ENCODE measurements at places on chromosomes 12 and 14. TPM values are rescaled to one million over a fixed set of nuclear protein-coding genes. Genes with fewer than 3 reads are reported as not detected.
A peak's percentile ranks its signal among the peaks of the same experiment; 100 is the strongest.

The RFX4 gene
- not detected for total RNA-seq

The C14orf119 gene
- 23.9 TPM for total RNA-seq

The ATP6V1D gene
- 80.4 TPM for total RNA-seq

The TAS2R10 gene
- not detected for total RNA-seq

The YAF2 gene
- total RNA-seq = 33.8 TPM

The ZC2HC1C gene
- total RNA-seq = 18.2 TPM

The PLCZ1 gene
- total RNA-seq = not detected

The NPAS3 gene
- total RNA-seq = 1.7 TPM

The DEGS2 gene
- total RNA-seq = 13.2 TPM

- no peak for DNase-seq
Measured at GRCh38 chr14:57049848-57050247, 218.9 kb downstream of the EXOC5 start.

DNA sequence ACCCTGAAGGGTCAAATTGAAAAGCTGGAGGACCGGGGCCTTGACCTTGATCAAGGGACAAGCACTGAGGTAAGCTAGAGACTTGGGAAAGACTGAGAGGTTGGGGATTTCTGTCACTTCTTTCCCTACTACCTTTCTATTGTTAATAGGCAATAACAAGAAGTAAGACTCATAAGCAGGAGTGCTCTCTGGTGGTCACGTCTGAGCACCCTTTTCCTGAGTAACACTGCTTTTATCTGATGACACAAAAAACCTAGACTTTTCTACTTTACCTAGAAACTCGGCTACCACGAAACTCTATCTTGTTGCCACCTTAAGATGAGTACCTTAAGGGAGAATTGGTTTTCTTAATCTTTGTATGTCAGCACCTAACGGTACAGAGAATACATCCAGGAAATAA is 35.5 kb upstream of the PPFIBP1 start:
- DNase-seq = no peak

DNA sequence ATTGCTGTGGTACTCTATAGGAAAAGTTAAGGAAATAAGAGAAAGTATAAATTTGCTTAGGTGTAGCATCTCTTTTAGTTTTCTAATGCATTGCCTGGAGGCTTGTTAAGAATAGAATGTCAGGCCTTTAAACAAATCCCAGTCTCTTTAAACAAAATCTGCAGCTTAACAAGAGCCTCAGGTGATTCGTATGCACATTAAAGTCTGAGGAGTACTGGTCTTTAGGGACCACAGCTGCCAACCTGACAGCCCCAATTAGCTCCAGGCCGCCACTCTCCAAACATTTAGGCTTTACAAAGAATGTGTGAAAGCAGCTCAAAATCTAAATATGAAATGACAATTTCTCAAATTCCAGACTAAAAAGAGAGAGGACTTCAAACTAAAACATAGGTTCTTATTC is 35.7 kb downstream of the PAWR start:
- no peak for DNase-seq

DNA sequence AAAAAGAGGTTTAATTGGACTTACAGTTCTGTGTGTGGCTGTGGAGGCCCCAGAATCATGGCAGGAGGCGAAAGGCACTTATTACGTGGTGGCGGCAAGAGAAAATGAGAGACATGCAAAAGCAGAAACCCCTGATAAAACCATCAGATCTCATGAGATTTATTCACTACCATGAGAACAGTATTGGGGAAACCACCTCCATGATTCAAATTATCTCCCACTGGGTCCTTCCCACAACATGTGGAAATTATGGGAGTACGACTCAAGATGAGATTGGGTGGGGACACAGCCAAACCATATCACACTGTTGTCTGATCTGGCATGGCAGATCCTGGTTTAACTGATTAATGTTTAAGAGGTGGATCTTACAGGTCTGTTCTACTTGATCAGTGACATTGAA is 5.6 kb downstream of the DDX47 start:
- no peak for DNase-seq

- no peak for DNase-seq
Measured at GRCh38 chr14:20760950-20761349, 7.3 kb upstream of the EDDM3B start.

DNA sequence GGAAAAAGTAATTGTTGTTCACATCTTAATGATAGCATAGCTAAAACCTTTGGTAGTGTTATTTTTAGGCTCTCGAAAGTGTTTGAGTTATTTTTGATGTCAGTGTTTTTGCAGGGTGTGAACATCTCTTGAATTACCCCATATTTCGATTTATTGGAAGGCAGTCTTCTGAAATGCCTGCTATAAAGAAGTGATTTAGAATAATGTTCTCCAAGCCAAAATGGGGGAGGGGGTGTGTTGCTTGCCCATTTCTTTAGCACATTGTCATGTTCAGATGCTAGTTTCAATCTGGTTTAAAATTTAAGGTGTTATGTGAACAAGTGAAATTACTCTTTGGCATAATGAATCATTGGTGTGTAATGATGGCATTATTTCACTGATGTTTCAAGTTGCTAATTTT is 110.6 kb downstream of the SYNE2 start:
- no peak for DNase-seq

DNA sequence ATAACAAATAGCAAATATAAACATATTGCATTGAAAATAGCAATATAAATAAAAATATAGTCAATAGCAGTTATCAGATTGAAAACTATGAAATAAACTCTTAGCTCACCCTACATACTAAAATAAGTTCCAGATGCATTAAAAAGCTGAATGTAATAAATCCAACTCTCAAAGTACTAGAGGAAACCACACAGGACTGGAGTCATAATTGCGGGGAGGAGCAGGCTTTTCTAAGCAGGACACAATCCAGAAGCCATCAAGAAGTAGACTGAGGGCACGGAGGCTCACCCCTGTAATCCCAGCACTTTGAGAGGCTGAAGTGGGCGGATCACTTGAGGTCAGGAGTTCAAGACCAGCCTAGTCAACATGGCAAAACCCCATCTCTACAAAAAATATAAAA is 22.2 kb downstream of the GSC start:
- DNase-seq = no peak

DNA sequence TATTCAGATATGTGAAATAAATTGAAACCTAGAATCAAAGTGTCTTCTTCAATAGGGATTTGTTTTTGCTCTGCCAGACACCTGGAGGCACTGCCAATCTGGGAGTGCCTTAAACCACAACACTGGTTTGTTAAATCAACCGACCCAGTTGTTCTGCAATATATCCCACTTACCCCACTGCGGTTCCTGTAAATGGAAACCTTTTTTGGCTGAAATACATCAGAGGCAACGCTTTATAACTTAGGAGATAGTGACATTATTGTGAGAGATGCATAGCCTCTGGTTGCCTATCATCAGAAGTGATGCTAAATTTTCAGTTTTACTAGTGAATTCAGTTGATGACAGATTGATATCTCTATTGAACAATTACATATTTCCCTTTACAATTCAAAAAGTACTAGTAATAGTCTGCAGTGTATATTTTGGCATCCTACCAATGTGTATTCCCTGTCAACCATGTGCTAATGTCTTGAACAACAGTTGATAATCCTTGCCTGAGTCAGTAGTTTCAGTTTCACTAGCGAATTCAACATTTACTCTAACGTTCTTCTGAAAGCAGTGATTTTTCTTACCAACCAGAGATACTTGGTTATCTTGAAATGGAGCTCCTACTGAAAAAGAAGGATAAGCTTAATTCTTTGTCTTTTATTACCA is 30.5 kb downstream of the PPP2R5C start:
- DNase-seq = no peak

DNA sequence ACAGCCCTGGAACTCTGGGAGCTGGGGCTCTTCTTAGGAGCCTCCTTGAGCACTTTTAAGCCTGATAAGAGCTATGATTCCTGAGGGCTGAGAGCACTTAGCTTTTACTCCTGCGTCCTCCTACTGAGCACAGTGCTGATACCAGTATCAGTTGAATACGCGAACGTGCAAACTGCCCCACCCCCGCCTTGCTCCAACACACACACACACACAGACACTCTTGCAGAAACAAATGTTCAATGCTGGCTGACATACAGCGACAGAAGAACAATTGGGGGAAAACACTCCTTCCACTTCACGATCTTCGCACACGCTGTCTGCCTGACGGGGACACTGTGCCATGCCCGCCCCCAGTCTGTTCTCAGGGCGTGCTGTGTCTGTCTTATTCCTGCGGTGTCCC is 57.2 kb upstream of the DLK1 start:
- no peak for DNase-seq

- no peak for DNase-seq
Measured at GRCh38 chr14:85280074-85280473, 249.9 kb upstream of the FLRT2 start.

DNA sequence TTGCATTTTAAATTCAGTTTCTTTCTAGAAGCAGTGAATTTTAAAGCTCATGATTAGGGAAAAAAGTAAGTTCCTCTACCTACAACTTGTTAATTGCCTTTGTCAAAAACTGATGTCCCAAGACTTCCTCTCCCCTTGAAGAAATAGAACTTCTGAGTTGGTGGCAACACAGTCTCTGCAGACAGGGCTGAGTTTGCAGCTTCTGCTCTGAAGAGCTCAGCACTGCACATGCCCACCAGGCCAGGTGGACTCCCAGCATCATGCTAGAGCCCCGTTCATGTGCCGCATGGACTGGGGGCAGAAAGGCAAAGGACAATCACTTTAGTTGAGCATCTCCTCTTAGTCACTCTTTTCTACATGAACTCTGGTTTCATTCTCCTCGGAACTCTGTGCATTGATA is 620.1 kb downstream of the VRK1 start:
- DNase-seq = no peak

DNA sequence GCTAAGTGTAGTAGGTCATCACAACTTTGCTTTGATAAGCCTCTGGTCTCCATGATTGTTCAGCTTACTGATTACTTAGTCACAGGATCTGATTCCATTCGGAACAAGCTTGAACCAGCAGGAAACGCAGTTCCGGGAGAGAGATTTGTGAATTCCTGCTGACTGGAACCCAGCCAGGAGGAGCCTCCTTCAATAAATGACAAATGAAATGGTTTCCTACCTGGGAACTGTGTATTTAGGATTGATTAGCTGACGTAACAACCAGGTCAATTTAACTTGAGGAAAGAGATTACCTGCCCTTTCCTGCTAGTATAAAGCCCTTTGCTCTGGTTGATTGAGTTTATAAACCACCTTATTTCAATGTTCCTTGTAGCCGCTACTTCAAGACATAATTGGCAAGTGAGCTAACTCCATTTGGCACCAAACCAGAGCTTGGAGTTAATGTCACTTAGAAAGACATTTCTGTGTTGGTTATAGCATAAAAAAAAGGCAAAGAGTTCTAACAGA is 35.1 kb upstream of the KCNH3 start:
- no peak for DNase-seq

GRCh38 chr14:29759521-29760340 is 167.9 kb downstream of the PRKD1 start:
- no peak for DNase-seq

GRCh38 chr14:90678420-90678819 is 137.8 kb downstream of the TTC7B start:
- DNase-seq = no peak

DNA sequence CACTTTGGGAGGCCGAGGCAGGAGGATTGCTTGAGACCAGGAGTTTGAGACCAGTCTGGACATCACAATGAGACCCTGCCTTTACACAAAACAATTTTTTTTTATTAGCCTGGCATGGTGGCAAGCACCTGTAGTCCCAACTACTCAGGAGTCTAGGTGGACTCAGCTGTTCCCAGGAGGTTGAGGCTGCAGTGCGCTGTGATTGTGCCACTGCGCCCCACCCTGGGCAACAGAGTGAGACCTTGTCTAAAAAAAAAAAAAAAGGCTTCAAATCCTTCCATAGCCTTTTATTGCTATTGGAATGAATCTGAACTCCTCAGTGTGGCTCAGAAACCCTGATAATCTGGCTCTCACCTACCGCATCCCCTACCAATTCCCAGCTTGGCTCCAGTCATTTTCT is 26.1 kb downstream of the AK7 start:
- DNase-seq = no peak

- DNase-seq = no peak
Measured at GRCh38 chr14:28656704-28657255, 109.8 kb upstream of the FOXG1 start.

GRCh38 chr14:106511006-106511799 is 984.8 kb downstream of the TMEM121 start:
- DNase-seq = peak; percentile 70

DNA sequence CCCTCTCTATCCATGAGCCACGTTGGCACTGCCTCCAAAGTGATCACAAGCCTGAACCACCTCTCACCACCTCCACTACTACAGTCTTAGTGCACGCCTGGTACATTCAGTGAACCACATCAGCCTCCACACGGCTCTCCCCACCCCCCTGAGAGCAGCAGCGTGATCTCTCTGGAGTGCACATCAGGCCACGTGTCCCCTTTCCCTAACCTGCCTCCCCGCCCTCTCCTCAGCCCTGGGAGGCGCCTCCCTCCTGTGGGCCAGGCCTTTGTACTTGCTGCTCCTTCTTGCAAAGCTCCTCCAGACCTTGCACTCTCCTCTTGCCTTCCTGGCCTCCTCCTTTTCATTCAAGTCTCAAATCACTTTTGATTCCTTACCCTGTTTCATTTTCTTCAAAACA is 49.8 kb downstream of the SLC6A12 start:
- no peak for DNase-seq

DNA sequence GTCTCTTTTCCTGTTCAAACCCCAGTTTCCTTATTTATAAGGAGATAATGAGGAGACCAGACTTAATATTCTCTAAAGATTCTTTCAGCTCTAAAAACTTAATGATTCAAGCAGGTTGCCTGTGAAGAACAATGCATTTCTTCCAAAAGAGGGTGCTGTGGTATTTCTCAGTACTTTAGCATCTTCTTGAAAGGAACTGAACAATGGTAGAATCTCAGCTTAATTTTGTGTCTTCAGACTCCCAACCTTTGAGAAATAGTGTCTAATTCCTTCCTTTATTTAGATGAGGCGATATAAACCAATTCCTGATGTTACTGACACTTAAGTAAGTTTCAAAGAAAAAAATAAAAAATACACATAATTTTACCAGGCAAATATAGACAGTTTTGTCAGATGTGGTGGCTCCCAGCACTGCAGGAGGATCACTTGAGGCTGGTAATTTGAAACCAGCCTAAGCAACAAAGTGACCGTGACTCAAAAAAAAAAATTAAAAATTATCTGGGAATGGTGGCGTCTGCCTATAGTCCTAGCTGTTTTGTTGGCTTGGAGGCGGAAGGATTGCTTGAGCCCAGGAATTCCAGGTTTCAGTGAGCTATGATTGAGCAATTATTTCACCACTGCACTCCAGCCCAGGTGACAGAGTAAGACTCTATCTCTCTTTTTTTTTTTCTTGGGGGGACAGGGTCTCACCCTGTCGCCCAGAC is 76.9 kb upstream of the PSMA6 start:
- no peak for DNase-seq

- no peak for DNase-seq
Measured at GRCh38 chr14:79862045-79862444, 349.3 kb downstream of the DIO2 start.

DNA sequence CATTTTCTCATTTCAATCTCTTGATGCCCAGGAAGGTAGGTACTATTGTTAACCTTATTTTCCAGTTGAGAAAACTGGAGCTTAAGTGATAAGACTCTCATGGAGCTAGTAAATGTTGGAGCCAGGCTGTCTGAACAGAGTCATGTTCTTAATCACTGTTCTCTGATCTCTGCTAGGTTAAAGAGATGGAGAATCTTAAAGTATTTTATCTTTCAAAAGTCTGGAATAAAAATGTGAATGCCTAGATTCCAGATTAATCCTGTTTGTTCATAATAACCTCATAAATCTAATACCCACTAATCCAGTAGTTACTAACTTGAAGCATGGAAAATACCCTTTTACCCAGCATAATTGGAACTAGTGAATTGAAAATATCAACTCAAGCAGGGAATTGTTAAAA is 341.0 kb upstream of the RGS6 start:
- no peak for DNase-seq
